ENCODE measurements at places on chromosomes 1 and 21.

DNA sequence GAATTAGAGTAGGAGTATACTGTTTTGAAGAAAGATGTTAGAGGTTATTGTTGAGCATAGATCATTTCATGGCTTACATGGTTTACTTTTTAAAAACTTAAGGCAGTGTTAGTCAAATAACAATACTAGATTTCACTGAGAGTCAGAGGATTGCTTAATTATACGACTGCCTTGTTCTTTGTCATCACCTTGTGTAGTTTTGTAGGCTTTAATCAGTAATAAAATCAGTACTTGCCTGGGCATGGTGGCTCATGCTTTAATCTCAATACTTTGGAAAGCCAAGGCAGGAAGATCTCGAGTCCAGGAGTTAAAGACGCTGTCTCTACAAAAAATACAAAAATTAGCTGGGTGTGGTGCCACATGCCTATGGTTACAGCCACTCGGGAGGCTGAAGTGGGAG lies 41.3 kb upstream of the GPR52 start:
- no peak for DNase-seq

DNA sequence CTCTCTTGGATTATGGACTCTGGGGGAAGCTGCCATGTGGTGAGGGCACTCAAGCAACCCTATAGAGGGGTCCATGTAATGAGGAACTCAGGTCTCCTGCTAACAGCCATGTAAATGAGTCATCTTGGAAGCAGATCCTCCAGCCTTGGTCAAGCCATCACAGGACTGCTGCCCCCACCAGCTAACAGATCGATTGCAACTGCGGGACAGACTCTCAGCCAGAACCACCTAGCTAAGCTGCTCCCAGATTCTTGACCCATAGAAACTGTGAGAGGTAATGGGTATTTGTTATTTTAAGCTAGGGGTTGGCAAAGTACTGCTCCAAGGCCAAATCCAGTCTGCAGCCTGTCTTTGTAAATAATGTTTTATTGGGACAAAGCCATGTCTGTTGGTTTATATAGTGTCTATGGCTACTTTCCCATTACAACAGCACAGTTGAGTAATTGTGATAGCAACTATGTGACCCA lies 27.6 kb upstream of the MAP3K7CL start:
- no peak for DNase-seq

- no peak for DNase-seq
These were observed 93.6 kb upstream of the ACTRT2 start for GRCh38 chr1:2927393-2928360.

GRCh38 chr1:160837558-160838205 lies 25.0 kb downstream of the CD244 start:
- no peak for DNase-seq

DNA sequence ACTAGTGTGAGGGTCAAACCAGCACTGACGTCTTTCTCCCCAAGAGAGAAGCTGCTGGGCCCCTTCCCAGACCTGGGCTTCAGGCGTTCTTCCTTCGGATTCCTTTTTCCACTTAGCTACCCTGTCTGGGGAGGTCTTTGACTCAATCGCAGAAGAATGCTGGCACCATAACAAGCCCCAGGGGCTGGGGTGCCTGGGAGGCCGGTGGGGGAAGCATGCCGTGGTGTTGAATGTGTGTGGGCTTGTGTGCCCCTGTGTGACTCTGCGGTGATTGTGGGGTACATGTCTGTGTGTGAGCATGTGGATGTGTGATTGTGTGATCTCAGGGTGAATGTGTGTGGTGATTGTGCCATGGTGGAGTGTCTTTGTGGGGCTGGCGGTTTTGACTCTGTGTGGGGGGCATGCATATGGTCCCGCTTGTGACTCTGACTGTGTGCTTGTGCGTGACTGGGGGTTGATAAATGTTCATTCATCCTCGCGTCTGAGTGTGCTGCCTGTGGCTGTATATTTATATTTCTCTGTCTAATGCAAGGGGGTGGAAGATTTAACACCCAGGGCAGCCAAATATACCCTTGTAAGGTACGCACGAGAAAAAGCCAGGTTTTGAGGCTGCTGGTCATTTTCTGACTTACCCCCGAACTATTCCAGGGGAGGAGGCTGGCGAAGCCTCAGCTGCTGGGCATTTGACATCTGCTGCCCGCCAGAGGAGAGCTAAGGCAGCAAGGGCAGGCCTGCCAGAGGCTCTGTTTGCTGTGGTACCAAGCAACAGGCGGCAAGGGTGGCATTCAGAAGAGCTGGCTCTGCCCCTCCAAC lies 1.1 kb upstream of the SYNC start:
- DNase-seq: no peak

DNA sequence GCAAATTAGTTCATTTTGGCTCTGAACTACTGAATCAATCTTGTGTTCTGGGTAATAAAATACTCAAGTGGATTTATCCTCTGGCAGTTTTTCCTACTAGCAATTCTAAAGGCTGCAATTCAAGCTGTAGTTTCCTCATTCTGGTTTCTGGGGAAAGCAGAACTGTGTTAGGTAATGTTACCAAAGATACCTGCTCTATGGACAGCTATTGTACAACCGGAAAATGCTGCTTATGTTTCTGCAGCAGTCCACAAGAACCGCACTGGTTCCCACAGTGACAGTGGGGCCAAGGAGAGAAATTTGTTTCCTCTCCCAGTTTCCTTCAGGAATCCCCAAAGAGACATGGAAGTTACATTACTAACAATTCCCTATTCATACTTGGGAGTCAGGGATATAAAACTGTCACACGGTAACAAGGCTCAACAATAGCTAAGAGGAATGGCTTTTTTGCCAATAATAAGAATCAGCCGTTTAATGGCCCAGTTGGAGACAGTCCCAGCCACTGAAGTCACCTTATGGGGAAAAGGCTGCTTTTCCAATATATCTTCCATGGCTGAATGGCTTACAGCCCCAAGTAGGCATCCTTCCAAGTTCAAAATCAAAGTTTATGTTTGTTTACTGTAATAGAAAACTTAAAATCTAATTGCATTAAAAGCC lies 52.6 kb downstream of the PCNX2 start:
- DNase-seq: no peak

DNA sequence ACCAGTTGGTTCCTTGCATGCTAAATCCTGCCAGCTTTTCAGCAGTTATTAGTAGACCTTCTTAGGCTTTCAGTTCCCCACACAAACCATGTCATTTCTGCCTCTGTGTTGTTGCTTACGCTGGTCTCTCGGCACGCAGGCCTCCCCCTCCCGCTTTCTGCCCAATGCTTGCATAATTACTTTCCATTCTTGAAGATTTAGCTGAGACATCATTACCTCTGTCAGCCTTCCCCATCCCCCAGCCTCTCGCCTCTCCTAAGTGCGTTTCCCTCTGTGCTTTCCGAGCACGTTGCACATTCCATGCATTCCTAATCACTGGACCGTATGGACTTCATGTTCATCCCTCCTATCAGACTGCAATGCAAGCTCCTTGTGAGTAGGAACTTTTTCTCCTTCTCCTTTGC lies 26.8 kb downstream of the TSHB start:
- DNase-seq: no peak

GRCh38 chr21:28068455-28069358 lies 924.0 kb downstream of the LTN1 start:
- DNase-seq: no peak

DNA sequence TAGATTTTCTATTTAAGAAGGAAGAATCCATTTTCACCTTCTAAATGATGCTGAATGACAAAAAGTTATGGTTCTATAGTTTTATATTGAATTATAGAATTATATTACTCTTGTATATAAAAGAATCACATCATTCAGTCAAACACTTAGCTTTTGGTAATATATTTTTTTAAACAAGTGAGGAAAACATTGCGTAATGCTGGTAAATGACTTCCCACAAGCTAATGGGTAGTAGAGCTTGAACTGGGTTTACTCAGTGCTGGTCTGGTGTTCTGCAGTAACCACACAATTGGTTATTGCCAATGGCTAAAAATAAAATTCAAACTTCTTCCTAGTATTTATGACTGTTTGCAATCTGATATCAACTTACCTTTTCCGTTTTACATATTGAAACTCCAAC lies 10.6 kb upstream of the GIPC2 start:
- no peak for DNase-seq

DNA sequence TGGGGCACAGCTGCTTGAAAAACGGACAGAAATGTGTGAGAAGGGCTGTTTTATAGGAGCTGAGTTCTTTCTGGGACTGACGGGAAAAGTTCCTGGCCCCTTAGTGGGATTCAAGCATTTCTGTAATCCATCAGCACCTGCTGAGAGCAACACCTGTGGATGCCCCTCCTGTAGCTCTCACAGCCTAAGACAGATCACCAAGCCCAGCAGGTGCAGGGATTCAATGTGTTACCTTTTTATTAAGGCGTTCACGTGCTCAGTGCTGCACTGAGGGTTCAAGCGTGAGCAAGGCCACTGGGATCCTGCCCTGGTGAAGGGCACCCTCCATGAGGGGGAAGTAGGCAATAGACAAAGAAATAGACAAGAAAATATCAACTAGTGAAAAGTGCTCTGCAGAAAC lies 14.9 kb downstream of the OLFML2B start:
- DNase-seq: no peak

Measured in NCI-H2081 treated with DMSO at 0.1 percent for 48 hours (cell line).